ENCODE measurements at places on chromosomes 2 and 18. TPM values are rescaled to one million over a fixed set of nuclear protein-coding genes. Genes with fewer than 3 reads are reported as not detected.
A peak's percentile ranks its signal among the peaks of the same experiment; 100 is the strongest.

IFT172 gene
- 11.3 TPM for total RNA-seq

DNA sequence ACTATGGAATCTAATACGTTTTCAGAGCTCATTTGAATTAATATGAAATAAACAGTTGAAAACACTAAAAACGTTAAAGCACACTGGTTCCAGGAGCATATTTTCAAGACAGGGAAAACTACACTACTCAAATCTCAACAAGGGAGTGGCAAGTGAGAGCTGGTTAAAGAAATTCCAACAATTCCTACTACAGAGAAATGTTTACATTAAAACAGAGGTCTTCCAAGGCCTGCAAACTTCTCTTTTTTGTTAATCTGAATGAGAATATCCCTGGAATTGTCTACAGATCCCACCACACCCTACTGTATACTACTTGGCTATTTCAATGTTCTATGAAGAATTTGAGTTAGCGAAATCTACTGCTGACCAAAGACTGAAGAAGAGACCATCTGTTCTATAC lies 231.5 kb downstream of the ZEB2 start:
- H3K27me3 ChIP-seq, result no peaks in the 10 kb centered on the region
- no peak overlapping the region for H3K4me3 ChIP-seq
- no peaks in the 10 kb centered on the region for H3K36me3 ChIP-seq
- H3K27ac ChIP-seq, result no peak overlapping the region
- no peak for DNase-seq

- no peaks in the 10 kb centered on the region for H3K36me3 ChIP-seq
- no peak for DNase-seq
- peaks cover 21% of the 10 kb centered on the region for H3K27me3 ChIP-seq
- H3K27ac ChIP-seq, result no peak overlapping the region
- H3K4me1 ChIP-seq, result peaks cover 3% of the 10 kb centered on the region
Observed at GRCh38 chr2:192190474-192190873, 4.3 kb downstream of the TMEFF2 start.

CXCR1 gene
- 0.41 TPM for total RNA-seq

LHCGR gene
- not detected for total RNA-seq

DNA sequence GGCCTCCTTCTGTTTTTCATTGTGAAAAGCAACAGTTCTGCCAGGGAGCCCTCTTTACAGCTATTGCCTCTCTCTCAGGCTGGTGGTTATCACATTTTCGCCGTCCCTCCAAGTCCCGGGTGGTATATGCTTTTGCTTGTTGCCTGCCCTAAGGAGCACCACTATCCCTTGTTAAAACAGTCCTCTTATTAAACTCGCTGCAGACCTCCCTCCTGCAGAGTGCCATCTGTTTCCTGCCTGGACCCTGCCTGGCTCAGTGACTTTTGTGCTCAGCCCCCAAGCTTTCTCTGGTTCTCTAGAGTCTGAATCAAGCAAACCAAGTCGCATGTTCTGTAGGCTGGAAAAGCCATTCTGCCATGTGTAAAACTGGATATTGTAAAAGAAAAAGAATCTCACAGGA lies 72.1 kb upstream of the FHL2 start:
- no peaks in the 10 kb centered on the region for H3K36me3 ChIP-seq
- no peak overlapping the region for H3K27ac ChIP-seq
- no peak for DNase-seq
- no peaks in the 10 kb centered on the region for H3K27me3 ChIP-seq

MYO3B gene
- total RNA-seq, result not detected

GRCh38 chr2:74816540-74817303 lies 17.2 kb upstream of the HK2 start:
- H3K4me1 ChIP-seq, result no peaks in the 10 kb centered on the region
- H3K27ac ChIP-seq, result no peak overlapping the region
- no peak overlapping the region for H3K4me3 ChIP-seq
- no peaks in the 10 kb centered on the region for H3K27me3 ChIP-seq
- DNase-seq, result no peak
- H3K36me3 ChIP-seq, result no peaks in the 10 kb centered on the region

DNA sequence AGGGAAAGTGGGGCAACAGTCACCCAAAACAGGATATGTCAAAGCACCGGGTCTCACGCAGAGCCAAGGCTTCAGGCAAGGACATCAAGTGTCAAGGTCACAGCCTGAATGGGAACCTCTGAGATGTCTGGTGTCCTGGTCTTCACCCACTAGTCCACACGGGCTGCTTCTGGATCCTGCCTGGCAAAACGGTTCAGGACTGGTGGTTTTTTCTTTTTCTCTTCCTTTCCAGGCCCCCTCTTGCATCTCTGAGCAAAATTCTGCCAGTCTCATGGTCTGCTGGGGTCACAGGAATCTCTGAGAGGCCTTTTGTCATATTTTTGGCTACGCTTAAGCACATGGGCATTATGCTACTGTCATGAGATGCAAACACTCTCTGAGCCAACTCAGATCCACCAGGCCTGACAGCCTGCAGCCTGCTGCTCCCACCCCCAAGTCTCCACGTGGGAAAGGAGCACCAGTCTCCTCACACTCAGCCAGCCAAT lies 518.2 kb upstream of the ZEB2 start:
- H3K27me3 ChIP-seq, result no peaks in the 10 kb centered on the region
- DNase-seq, result no peak
- H3K4me3 ChIP-seq, result no peak overlapping the region
- no peaks in the 10 kb centered on the region for H3K36me3 ChIP-seq
- no peaks in the 10 kb centered on the region for H3K4me1 ChIP-seq
- no peak overlapping the region for H3K27ac ChIP-seq

TACR1 gene
- 0.07 TPM for total RNA-seq

DNA sequence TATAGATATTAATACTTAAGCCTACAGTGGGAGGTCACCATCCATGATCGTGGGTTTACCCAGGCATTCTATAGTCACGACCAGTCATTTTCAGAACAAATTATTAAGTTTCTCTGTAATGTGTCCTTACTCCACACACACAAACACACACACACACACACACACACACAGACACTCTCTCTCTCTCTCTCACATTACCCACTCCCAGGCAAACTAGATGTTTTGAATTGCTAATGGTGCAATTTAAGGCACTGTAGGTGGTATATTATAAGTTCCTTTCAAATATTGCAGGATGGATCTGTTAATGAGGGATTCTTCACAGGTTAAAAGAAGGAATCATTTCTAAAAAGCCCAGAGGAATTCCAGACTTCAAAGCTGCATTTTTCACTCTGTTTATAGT lies 657.8 kb downstream of the MBD2 start:
- DNase-seq, result no peak
- H3K27ac ChIP-seq, result no peak overlapping the region
- no peaks in the 10 kb centered on the region for H3K4me1 ChIP-seq
- H3K27me3 ChIP-seq, result no peaks in the 10 kb centered on the region

NT5DC4 gene
- not detected for total RNA-seq

DNA sequence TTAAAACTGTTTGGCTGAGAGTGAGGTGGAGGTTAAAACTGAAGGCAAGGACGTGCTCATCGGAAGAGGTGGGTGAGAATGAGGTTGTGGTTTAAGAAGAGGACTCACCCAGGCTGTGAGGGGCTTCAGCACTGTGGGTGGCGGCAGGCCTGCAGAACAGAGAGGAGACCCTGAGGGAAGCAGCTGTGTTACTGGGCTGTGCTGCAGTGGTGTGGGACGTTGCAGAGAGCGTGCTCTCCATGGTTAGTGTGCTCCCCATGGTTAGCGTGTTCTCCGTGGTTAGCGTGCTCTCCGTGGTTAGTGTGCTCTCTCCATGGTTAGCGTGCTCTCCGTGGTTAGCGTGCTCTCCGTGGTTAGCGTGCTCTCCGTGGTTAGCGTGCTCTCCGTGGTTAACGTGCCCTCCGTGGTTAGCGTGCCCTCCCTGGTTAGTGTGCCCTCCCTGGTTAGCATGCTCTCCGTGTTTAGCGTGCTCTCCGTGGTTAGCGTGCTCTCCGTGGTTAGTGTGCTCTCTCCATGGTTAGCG lies 68.5 kb upstream of the NFATC1 start:
- no peak for DNase-seq
- H3K27ac ChIP-seq, result no peak overlapping the region
- H3K4me1 ChIP-seq, result no peaks in the 10 kb centered on the region
- H3K27me3 ChIP-seq, result no peaks in the 10 kb centered on the region
- peaks cover 3% of the 10 kb centered on the region for H3K36me3 ChIP-seq

DSG1 gene
- total RNA-seq, result not detected

TNP1 gene
- not detected for total RNA-seq

GRCh38 chr2:212949786-212950185 lies 201.6 kb downstream of the IKZF2 start:
- no peaks in the 10 kb centered on the region for H3K36me3 ChIP-seq
- H3K4me1 ChIP-seq, result no peaks in the 10 kb centered on the region
- H3K27me3 ChIP-seq, result no peaks in the 10 kb centered on the region

DNA sequence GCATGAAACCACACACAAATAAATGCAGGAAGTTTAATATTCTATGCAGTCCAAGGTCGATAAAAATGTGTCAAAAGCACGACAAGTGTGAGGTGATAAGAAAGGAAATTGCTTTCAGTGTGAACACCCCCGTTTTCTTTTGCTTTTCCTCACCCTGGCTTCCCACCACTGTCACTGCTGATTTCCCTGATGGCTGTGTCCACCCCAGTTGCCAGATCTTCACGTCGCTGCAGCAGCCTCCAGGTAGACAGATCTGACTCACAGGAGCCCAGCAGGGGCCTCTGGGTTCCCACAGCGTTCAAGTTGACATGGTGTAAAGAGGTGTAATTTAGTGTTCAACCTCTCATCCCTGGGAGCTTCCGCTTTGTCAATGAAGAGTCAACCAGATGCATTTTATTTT lies 128.0 kb upstream of the TACR1 start:
- DNase-seq, result no peak

DNA sequence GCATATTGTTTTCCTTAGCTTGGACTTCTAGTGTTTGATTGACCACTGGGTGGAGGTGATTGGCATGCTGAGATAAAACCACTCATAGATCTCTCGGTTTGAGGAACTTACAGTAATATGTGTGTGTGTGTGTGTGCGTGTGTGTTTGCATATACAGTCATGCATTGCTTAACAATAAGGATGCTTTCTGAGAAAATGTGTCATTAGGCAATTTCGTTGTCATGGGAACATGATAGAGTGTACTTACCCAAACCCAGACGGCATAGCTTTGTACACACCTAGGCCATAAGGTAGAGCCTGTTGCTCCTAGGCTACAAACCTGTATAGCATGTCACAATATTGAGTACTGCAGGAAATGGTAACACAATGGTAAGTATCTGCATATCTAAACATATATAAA lies 167.3 kb downstream of the NYAP2 start:
- H3K36me3 ChIP-seq, result no peaks in the 10 kb centered on the region
- no peaks in the 10 kb centered on the region for H3K4me1 ChIP-seq
- H3K4me3 ChIP-seq, result no peak overlapping the region
- no peak overlapping the region for H3K27ac ChIP-seq
- no peaks in the 10 kb centered on the region for H3K27me3 ChIP-seq

GDF7 gene
- total RNA-seq, result not detected

SERPINE2 gene
- 0.41 TPM for total RNA-seq

DNA sequence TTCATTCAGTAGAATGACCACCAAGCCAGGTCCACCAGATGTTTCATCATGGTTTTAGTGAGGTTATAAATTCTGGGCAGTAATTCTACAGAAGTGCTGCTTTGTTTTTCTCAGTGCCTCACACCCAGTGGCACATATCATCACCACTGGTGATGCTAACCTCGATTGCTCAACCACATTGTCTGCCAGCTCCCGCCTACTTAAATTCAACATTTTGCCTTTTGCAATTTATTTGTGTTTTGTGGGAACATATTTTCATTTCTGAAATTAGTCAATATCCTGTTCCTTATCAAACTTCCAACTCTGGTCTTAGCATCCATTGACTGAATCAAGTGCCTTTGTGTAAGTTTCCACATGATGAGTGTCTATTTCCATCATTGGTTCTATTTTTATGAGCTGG lies 62.3 kb upstream of the TMEM178A start:
- DNase-seq, result no peak
- no peaks in the 10 kb centered on the region for H3K36me3 ChIP-seq
- H3K4me1 ChIP-seq, result peaks cover 6% of the 10 kb centered on the region
- no peak overlapping the region for H3K27ac ChIP-seq

GRCh38 chr18:36337679-36338402 lies 40.3 kb downstream of the FHOD3 start:
- no peak overlapping the region for H3K27ac ChIP-seq
- H3K27me3 ChIP-seq, result no peaks in the 10 kb centered on the region
- DNase-seq, result no peak
- no peaks in the 10 kb centered on the region for H3K36me3 ChIP-seq
- no peak overlapping the region for H3K4me3 ChIP-seq

ZNF396 gene
- total RNA-seq, result 0.92 TPM

DNA sequence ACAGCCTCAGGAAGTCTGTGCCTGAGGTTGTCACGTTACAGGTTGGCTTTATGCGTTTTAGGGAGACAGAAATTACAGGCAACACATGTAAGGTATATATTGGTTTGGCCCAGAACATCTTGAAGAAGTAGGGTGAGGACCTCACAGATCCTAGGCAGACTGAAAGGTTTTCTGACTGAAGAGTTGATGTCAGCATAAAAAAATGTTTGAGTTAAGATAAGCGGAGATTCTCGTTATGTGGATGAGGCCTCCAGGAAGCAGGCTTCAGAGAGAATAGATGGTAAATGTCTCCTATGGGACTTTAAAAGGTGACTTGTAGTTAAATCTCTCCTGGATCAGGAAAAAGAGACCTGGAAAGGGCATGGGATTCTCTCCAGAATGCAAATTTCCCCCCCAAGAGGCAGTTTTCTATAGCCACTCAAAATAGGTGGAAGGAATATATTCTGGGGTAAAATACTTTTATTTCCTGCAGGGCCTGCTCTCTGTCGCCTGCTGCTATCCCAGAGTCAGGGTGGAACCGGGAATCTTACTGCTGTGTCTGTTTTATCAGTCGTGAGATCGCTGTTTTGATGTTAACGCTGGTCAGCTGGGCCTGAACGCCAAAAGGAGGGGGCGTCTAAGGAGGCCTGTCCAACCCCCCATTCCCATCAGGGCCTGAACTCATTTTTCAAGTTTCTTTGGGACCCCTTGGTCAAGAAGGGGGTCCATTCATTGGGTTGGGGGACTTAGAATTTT lies 171.1 kb downstream of the HDAC4 start:
- no peaks in the 10 kb centered on the region for H3K36me3 ChIP-seq
- H3K27me3 ChIP-seq, result no peaks in the 10 kb centered on the region
- peak overlapping the region; percentile 99 for H3K27ac ChIP-seq
- DNase-seq, result no peak

GRHL1 gene
- 0.97 TPM for total RNA-seq

GRCh38 chr2:173151671-173152401 lies 76.2 kb downstream of the MAP3K20 start:
- peak overlapping the region; percentile 78 for H3K27ac ChIP-seq
- no peak for DNase-seq
- no peak overlapping the region for H3K4me3 ChIP-seq
- no peaks in the 10 kb centered on the region for H3K36me3 ChIP-seq

TMEM247 gene
- total RNA-seq, result not detected

- H3K4me1 ChIP-seq, result peaks cover 30% of the 10 kb centered on the region
- no peaks in the 10 kb centered on the region for H3K36me3 ChIP-seq
- no peaks in the 10 kb centered on the region for H3K27me3 ChIP-seq
- H3K27ac ChIP-seq, result peak overlapping the region; percentile 88
- DNase-seq, result no peak
Observed at GRCh38 chr2:96869281-96869821, 529 bp downstream of the SEMA4C start.

C2orf92 gene
- total RNA-seq, result 4.2 TPM

Measured in gastrocnemius medialis (tissue), 4 donors.